ENCODE measurements at places on chromosomes 3 and 15. TPM values are rescaled to one million over a fixed set of nuclear protein-coding genes. Genes with fewer than 3 reads are reported as not detected.

GOLGA6L6 gene
- not detected for total RNA-seq

FBXW12 gene
- total RNA-seq = not detected

CPEB1 gene
- total RNA-seq = 7.1 TPM

PPARG gene
- total RNA-seq = 3.5 TPM

AP3B2 gene
- total RNA-seq = 0.64 TPM

DALRD3 gene
- 40.6 TPM for total RNA-seq

IQCH gene
- 2.6 TPM for total RNA-seq

AGBL1 gene
- not detected for total RNA-seq

CCR9 gene
- not detected for total RNA-seq

GXYLT2 gene
- 18.1 TPM for total RNA-seq

FBXL22 gene
- total RNA-seq = 1.3 TPM

FGF12 gene
- total RNA-seq = not detected

GPR176 gene
- total RNA-seq = 120 TPM

CLRN1 gene
- total RNA-seq = not detected

MEX3B gene
- 6.4 TPM for total RNA-seq

SLC38A3 gene
- total RNA-seq = not detected

POPDC2 gene
- total RNA-seq = 1.3 TPM

GPR171 gene
- total RNA-seq = not detected

MYL3 gene
- total RNA-seq = 1.7 TPM

TNNC1 gene
- 1.3 TPM for total RNA-seq

OCA2 gene
- total RNA-seq = under 0.01 TPM

ADAMTS17 gene
- under 0.01 TPM for total RNA-seq

ZNF80 gene
- not detected for total RNA-seq

ERICH6 gene
- 0.43 TPM for total RNA-seq

STRA6 gene
- 52.7 TPM for total RNA-seq

SLC30A4 gene
- total RNA-seq = 11.9 TPM

CCR3 gene
- not detected for total RNA-seq

PGBD4 gene
- total RNA-seq = 2.6 TPM

ITIH4 gene
- total RNA-seq = 1.3 TPM

KNG1 gene
- total RNA-seq = not detected

ITIH3 gene
- 8.2 TPM for total RNA-seq

CAMK2N2 gene
- total RNA-seq = under 0.01 TPM

SKOR1 gene
- not detected for total RNA-seq

LDHAL6B gene
- total RNA-seq = not detected

ARGFX gene
- total RNA-seq = not detected

IQCF5 gene
- not detected for total RNA-seq

MAP3K13 gene
- 11.6 TPM for total RNA-seq

LRRC2 gene
- 5.2 TPM for total RNA-seq

SNX22 gene
- total RNA-seq = 0.32 TPM

FRMD4B gene
- under 0.01 TPM for total RNA-seq

PLA1A gene
- total RNA-seq = not detected

ITGB5 gene
- total RNA-seq = 231 TPM

CEMIP gene
- total RNA-seq = 131 TPM

All from fibroblast of villous mesenchyme (primary cell).